Stimulated activated CD4-positive, alpha-beta T cell treated with anti-CD3 and anti-CD28 coated beads, Interleukin-1b, Interleukin-23, amount 100 ng/mL, for 1 hour (primary cell): ENCODE measurements at places on chromosomes 7 and 10.

DNA sequence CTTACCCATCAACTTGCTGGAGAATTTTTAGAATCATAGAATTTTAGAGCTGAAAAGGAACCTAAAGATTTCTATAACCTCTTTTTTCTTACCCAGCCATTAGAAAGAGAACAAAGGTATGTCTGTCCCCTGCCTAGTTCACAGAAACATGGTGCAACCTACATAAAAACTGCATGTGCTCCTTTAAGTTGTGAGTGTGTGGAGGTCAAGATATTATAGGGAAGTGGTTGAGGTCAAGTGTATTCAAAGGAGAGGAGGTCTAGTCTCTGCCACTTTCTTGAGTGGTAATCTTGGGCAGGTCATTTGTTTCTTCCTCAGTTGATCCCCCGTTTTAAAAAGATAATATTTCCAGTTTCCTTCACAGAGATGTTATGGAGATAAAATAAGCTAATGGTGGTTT is 6.4 kb downstream of the UBTD1 start:
- no peak for DNase-seq

GRCh38 chr10:77075926-77076325 is 561.7 kb downstream of the KCNMA1 start:
- DNase-seq, result no peak

GRCh38 chr7:40716052-40716451 is 581.2 kb downstream of the SUGCT start:
- DNase-seq, result no peak

DNA sequence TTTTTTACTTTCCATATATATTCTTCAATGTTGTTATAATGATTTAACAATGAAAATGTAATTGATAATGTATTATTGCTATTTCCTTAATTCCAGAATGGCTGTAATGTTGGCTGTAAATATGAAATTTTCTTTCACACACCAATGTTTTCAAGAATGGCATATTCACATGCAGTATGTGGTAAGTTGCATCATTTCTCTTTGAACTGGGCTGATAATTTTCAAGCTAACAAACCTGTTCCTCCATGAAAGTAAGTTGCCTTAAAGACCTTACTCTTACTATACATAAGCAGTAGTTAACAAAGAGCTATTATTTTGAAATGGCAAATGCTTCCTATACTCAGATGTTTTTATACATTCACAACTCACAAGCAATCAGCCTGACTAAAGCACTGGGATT is 154.5 kb downstream of the TMEM168 start:
- DNase-seq, result no peak

- no peak for DNase-seq
These were observed 85.0 kb downstream of the PODXL start for GRCh38 chr7:131471250-131472004.

GRCh38 chr7:142647749-142648148 is 101.5 kb upstream of the PRSS1 start:
- DNase-seq, result no peak
